Mesenchymal stem cell (in vitro differentiated cells and primary cell): ENCODE measurements at places on chromosomes 6 and 20.

DNA sequence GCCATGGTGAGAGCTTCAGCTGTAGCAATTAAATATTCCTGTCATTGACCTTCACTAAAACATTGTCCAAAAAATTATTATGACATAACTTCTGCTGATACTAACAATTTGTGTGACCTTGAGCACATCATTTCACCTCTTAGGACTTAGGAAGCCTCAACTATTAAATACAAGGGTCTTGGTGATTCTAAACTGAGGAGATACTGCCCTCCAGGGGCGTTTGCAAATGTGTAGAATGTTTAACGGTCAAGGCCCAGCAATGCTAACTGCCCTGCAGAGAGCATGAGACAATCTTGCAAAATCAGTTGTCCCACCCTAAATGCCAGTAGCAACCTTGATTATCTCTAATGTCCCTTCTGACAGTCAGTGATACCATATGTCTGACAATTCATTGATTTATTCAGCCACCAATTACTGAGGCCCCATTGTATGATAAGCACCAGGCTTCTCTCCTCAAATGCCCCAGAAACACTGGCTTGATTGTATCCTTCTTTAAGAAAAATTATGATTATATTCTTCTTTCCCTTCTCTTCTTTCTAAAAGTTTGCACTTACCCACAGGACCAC lies 284.1 kb upstream of the PLN start:
- DNase-seq: peak; percentile 46

DNA sequence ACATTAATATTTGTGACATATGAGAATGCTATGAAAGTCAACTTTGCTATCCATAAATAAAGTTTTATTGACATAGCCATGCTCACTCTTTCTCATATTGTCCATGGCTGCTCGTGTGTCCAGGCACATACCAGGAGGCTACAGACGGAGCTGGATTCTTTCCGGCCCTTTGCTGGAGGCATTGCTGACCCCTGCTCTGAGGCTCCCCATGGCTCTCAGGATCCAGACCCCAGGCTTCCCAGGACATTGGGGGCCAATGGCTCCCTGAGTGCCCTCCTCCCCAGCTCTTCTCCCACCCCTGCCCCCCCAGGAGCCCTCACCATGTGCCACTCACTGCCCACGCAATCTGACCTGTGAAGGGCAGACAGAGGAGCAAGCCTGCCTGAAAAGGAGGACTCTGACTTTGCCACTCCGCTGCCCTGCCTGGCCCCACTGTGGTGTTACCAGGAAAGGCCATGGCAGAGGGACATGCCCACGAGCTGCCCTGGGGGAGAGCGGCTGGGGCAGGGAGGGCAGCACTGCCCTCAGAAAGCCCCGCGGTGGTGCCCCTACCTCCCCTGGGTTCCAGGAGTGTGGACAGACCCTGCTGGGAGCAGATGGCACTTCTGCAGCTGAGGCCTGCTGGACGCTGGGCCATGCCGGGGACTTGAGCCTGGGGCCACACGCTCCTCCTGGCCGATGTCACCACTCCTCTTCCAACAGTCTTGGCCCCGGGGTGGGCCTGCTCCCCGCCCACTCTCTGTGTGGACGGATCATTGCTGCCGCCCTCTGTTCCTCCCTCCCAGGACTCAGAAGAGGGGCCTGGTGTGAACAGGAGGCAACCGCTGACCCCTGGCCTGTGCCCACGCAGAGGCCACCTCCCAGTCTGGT lies 97.8 kb upstream of the BHLHE23 start:
- no peak for DNase-seq

DNA sequence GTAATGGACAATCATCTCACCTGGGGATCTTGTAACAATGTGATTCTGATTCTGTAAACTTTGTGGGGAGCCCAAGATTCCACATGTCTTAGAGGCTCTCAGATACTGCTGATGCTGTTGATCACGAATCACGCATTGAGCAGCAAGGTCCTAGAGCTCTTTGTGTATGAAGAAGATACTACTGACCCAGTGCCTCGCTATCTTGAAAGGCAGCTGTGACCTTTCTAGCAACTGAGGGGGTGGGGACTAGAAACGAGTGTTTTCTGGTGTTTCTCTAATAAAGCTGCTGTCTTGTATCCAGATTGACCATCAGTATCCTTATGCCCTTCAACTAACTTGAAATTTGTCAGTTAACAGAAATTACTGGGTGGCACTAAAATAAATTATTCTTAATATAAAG lies 142.9 kb downstream of the MTHFD1L start:
- no peak for DNase-seq

DNA sequence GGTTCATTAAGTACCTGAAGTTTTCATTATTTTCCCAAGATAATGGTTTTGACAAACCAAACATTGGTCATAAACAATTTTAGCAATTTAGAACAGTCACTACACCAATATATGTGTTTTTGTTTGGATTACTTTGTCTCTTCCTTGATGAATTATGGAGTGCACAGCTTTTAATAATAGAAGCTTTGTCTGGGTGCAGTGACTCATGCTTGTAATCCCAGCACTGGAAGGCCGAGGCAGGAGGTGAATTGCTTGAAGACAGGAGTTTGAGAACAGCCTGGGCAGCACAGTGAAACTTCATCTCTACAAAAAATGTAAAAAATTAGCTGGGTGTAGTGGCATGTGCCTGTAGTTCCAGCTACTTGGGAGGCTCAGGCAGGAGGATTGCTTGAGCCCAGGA lies 89.4 kb upstream of the ANKEF1 start:
- peak; percentile 9 for DNase-seq
